ENCODE measurements at places on chromosomes 1 and 21.

DNA sequence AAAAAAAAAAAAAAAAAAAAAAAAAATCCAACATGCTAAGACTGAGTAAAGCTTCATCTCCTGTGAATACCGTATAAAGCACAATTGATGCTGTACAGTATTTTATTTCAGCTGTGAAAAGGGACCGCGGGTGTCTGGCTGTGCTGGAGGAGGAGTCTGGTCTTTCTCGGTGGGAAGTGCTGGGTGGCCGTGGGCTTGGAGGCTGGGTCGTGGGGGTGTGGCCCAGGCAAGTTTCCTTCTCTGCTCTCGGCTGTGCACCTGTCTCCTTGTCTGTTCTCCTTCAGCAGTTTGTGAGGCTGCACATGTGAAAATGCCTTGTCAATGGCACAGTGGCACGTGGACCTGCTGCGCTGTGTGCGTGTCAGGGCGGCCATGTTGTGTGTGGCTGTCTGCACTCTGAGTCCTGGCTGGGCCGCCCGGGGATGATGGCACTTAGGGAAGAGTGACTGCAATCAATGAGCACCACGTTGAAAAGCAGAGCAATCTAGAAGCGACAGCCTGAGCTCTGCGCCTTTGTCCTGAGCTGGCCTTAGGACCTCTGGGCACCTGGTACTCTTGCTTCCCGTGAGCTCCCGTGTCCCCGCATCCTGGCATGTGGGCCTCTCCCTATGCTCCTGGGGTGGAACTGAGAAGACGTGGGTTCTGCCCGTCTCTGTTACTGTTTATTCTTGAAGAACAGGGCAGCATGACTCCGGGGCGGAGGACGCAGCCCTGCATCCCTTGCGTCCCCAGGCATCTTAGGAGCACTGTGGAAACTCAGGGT, 14.5 kb downstream of the AGPAT3 start:
- DNase-seq: no peak

DNA sequence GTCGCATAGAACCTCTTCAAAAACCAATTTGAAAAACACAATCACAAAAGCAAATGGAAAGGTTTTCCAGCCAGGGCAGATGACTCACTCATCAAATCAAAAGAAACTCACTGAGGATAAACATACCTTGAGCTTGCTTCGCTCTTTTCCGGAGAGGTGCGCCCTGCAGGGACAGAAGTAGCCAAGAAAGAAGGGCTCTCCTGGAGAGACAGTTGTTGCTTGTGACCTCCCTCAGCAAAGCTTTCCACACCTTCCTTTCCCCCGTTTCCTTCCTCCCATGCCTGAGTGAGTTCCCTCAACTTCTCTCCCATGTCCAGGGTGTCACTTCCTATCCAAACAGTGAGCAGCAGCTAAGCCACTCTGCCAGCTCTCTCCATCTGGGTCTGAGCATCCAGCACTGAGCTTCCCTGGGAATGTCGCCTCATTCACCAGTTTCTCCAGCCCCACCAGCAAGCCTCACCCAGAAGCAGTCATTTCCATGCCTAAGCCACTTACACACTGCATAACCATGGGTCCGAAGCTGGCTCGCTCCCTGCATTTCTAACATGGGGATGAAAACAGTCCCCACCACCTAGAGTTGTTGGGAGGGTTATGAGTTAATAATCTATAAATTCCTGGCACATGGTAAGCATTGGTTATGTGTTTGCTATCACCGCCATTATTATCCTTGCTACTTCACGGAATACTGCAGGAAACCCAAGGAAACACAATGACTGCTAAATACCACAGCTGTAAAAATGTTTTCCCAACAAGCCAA, 75.0 kb downstream of the PTPN14 start:
- no peak for DNase-seq

- no peak for DNase-seq
Measured at GRCh38 chr1:214463596-214463995, 87.8 kb downstream of the PTPN14 start.

DNA sequence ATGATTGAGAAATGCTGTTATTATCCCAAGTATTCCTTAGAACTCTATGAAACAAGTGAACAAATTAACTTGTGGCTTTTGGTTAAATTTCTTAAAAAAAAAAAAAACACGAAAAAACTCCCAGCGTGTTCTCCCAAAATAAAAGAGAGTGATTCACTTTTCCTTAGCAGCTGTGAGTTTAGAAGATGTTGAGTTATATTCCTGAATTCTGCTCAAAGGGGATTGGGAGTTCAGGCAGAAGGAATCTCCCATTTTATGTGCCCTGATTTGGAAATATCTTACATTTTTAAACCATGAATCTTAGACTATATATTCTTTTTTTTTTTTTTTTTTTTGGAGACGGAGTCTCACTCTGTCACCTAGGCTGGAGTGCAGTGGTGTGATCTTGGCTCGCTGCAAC, 34.3 kb downstream of the SMG7 start:
- no peak for DNase-seq

DNA sequence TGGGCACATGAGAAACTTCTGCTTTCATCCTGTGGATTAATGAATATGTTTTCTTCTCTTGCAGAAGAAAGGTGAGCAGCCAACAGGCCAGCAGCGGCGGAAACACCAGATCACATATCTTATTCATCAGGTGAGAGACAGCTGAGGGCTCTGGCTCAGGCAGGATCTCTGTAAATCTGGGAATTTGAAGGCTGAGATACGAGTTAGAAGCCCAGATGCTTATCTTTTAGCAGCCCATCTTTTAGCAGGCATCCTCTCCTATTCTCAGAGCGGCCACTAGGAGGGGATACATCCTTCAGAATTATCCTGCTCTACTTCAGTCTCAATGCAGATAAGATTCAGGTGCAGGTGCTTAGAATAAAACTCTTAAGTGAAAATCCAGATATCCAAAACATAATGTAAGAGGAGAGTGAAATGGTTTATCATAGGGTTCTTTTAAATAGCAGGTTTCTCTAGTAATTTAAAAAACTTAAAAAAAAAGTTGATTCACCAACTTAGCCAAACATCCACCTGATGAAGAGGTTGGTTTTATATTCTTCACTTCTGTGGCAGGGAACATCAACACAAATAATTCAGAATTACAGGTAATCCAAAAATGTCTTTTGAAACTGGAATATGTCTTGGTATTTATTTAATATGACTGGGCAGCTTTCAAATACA, 19.3 kb downstream of the SH2D2A start:
- peak; percentile 29 for DNase-seq

- DNase-seq: no peak
Measured at GRCh38 chr1:146019231-146020057, 2.1 kb downstream of the HJV start.

Measured in activated T-helper 1 cell treated with anti-CD3 and anti-CD28 coated beads, Interleukin-2, amount 50 U/mL, for 16 hours (primary cell).